ENCODE measurements at places on chromosomes 6 and 20.

GRCh38 chr20:23926944-23927872, 47.7 kb upstream of the CST5 start:
- DNase-seq: no peak

- peak; percentile 90 for DNase-seq
Measured at GRCh38 chr6:21588481-21589351, 4.8 kb upstream of the SOX4 start.

DNA sequence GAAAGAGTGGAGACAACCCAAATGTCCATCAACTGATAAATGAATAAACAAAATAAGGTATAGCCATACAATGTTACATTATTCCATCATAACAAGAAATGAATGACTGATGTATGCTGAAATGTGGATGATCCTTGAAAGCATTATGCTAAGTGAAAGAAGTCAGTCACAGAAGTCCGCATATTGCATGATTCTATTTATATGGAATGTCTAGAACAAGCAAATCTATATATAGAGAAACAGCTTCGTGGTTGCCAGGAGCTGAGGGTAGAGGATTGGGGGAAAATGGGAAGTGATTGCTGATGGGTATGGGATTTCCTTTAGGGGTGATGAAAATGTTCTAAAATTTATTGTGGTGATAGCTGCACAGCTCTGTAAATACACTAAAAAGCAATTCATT, 196.8 kb downstream of the ATXN1 start:
- DNase-seq: peak; percentile 42

DNA sequence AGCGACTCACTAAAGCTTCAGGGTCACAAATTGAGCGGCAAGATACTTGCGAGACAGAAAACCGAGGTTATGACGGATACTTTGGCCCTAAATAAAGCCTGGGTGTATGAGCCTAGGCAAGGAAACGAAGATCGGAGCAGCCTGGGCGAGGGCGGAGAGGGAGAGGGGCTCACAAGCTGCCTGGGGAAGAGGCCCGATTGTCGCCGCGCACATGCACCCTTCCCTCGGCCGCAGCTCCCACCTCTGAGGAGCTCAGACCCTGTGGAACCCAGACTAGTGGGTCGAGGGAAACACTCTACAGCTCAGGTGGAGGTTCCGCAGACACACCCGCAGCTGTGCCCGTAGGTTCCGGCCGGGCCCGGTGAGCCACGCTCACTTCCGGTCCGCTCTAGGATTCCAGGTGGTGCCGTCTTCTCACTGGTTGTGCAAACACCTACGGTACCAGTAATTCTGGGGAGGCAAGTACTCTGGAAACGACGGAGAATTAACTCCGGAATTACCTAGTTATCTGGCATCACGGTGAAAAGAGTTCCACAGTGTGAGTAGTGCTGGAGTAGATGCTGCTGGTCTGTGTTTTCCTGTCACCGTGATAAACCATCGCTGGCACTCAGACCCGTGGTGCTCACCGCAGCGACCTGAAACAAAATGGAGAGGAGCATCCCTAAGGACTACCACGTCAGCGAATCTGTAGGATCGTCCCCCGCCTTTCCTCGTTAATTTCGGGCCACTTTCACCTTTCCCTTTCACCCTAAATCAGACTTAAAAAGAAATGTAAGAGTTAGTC, 61.5 kb downstream of the GPX5 start:
- peak; percentile 61 for DNase-seq

DNA sequence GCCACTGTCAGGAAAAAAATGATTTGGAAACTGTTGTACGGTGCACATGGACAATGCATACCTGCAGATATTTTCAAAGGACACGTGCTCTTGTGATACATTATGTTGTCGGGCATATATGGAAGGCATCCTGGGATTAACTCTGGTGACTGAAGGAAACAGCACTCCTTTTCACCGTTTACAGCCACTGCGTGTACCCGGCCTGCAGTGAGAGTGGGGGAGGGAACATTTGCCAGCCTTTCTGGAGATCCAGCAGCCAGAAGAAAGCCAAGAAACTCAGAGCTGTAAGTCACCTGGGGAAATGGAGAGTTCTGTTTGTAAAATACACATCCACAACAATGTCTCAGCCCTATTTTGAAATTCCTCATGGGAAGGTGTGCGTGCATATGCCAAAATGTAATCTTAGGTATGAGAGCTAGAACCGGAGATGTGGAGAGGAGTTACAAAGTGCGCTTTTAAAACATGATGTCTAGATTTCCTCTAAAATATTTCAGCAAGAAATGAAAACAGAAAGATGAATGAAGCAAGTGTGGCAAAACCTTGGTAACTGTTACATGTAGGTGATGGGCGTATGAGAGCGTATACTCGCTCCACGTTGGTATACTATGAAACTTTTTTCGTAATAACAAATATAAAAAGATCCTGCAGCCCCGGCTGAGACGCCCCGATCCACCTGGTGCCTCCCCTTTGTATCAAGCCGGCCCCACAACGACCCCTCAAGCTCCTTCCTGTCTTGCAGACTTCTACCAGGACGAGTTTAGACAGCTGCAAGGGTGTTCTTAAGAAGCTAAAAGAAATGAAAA, 8.6 kb upstream of the FOXF2 start:
- no peak for DNase-seq

- no peak for DNase-seq
Measured at GRCh38 chr6:46357591-46357990, 133.7 kb downstream of the RCAN2 start.

GRCh38 chr6:160714731-160715316, 12.8 kb downstream of the PLG start:
- DNase-seq: no peak

DNA sequence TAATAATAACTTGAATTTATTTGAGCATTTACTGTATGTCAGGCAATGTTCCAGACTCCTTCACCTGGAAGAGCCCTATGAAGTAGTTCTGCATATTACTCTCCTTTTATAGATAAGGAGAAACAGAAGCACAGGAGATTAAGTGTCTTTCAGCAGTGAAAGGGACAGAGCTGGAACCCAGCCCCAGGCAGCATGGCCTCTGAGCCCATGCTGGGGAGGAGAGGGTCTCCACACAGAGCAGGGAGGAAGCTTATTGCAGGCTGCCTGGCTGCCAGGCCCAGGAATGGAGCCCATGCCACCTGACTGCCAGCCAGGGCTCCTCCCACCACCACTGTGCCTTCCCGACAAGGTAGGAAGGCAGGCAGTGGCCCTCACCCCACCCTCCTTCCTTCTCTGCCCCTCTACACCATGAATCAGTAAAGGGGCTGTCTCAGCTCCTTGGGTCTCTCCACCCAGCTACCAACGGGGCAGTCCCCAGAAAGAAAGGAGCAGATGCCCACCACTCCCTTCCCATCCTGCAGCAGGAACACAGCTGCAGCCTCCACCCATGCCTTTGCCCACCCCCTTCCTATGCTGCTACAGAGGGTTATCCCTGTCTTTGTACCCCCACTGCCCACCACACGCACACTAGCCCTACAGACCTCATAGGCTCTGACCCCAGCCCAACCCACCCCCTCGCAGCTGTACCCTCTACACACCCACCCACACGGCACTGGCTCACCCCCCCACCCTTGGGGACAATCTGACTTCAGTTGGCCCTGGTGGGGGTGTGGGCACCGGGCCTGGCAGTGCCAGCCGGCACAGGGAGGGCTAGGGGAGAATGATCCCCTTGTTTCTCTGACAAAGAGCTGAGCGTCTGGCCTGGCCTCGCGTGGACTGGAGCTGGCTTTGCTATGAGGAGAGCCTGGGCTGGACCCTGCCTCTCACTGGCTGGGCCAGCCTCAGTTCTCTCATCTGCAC, 41.8 kb downstream of the TFEB start:
- no peak for DNase-seq

DNA sequence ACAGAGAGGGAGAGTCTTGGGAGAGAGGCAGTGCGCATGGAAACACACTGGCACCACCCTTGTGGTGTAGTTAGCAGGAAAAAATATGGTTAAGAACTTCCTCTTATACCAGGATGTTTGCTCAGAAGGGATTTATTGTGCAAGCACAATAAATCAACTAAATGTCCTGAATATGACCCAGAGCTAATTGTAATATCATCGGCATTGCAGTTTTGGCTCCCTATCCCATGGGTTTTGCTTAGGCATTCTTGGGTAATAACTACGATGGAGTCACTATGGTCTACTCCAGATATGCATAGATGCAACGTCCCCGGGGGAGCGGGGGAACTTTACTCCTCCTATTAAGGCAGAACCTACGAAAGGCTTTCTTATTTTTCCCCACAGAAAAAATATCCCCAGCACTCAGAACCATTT, 751.6 kb downstream of the EYS start:
- DNase-seq: no peak

DNA sequence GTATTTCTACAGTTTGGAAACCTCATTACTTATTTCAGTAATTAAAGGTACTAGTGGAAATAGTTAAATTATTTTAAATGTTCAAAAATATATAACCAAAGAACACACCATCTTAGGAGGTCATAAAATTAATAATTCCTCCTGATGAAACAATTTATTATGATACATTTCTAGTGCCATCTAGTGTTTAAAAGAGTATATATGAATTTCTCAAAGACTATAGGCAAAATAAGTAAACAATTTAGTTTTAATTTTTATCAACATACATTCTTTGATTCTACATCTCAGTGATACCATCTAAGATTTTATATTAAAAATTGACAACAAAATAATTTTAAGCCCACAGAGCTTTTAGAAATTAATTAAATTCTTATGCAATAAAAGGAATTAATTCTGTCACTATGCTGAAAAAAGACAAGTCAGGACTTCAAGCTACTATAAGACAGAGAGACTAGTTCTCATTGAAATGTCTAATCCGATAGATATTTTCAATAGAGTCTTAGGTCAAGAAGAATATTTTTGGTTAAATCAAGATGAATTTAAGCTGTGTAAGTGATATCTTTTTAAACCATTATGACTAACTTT, 107.8 kb upstream of the RNF217 start:
- DNase-seq: no peak

GRCh38 chr6:100217225-100218012, 223.4 kb upstream of the MCHR2 start:
- DNase-seq: peak; percentile 30

DNA sequence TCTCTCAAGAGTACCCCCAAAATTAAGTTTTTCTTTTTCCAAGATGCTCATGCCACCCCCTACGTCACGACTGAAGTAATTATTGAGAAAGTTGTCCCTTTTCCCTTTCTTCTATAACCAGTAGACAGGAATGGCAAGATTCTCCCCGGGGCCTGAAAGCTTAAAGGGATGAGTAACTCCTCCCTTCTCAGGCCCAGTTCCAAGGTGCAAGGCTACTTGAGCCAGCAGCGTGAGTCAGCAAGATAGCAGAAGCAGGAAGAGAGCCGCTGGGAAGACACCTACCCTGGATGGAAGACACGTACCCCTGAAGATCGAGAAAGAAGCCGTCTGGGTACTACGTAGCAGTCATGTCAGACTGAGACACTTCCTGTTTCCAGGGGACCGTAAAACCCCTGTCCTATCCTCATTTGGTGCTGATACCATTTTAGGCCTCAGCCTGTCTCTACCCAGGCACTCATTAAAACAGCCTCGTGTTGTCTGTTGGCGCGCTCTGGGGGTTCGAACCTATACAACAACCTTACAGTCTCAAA, 241.0 kb downstream of the ADGRG6 start:
- peak; percentile 79 for DNase-seq

DNA sequence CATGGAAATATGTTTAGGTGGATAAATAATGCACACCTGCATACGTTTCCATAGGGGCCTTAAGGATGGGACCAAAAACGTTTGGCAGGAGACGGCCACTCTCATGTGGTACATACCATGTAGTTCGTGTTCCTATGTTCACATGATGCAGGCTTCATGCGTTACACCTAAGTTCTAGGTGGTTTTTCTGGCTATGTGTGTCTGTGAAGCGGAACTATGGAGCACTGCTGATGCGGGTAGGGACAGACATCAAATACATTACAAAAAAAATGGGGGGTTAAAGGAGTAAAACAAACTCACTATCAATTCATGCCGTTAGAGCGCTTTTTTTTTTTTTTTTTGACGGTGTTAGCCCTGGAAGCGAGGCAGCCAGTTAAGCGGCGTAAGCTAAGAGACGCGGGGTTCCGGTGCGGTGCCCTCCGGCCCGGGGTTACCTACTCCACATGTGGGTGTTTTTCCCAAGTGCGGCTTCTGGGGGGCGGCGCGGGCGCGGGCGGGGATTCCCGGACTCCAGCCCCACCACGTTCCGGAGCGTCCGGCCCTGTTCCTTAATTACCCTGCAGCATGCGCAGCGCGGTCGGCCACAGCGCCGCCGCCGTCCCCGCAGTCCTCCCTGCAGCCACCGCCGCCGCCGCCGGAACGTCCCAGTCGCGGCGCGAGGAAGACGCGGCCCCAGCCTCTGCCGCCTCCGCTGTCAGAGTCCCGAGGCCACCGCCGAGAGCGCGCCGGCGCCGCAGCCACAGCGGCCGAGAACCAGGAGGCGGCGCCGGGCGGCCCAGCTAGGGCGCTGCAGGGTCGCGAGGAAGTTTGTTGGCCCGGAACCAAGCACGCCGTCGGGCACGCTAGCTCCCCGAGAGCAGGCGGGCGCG, 648 bp downstream of the COL19A1 start:
- DNase-seq: no peak

DNA sequence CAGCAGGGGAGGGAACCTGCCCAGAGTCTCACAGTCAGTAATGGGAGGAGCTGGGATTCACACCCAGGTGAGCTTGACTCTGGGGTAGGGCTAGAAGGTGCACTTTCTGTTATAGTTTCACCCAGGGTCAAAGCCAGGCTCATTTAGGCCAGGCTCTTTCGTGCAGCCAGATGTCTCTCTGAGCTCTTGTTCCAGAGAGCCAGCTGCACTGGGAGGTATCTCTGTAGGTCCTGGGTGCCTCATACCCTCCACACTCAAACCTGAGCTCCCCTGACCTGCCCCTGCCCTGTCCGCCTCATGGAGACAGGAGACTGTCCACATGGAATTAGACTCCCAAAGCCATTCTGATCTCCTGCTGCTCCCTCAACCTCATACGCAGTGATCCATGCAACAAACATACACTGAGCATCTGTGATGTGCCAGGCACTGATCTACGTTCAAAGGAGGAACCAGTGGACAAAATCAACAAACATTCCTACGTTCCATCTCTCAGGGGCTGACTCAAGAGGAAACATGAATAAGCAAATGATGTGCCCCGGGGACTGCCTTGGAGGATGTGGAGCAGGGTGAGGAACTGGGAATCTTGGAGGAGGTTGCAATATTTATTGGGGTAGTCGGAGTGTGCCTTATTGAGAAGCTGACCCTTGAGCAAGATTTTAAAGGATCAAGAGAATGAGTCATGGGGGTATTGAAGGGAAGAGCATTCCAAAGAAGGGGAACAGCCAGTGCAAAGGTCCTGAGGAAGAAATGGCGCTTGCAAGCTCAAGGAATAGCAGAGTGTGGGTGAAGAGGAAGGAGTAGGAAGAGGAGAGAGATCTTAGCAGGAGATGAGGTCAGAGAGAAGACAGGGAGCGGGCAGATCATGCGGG, 71.3 kb upstream of the TOX2 start:
- DNase-seq: peak; percentile 80

- no peak for DNase-seq
Measured at GRCh38 chr6:132005178-132005577, 54.0 kb upstream of the CCN2 start.

- no peak for DNase-seq
Measured at GRCh38 chr20:17345321-17345720, 118.5 kb downstream of the PCSK2 start.

All from astrocyte (in vitro differentiated cells and primary cell).